Activated naive CD4-positive, alpha-beta T cell treated with anti-CD3 and anti-CD28 coated beads, Interleukin-2, amount 50 U/mL, for 72 hours (primary cell): ENCODE measurements at places on chromosomes 1 and 21.

DNA sequence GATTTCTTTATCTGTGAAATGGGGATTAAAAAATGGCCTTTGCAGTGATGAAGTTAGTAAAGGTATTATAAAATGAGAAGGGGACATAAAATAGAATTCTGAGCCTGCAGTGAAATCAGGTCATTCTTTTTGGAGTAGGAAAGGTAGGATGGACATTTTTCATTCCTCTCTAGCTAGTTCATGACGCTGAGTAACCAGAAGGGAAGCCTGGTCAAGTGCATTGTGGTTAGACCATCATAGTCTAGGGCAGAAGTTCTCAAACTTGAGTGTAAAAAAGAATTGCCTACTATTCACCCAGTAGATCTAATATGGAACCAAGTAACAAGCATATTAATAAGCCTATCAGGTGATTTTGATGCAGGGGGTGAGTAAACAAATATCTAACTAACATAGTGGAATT lies 50.8 kb downstream of the TGFB2 start:
- no peak for DNase-seq

GRCh38 chr1:62912028-62912638 lies 128.2 kb downstream of the ATG4C start:
- DNase-seq, result no peak

DNA sequence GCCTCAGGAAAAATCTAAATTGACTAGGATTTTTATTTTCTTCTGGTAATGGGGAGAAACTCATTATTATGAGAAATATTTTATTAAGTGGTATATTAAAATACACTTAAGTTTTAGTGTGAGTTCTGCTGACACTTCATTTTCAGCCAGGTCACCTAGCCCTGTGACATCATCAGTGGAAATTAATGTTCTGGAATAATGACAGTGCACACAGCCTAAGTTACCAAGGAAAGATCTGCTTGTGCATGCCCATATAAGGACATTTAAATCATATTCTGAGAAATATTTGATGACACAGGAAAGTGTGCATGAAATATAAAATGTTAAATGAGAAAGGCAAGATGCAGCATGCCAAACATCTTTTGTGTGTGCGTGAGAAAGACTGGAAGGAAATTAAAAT lies 102.0 kb downstream of the KIF14 start:
- no peak for DNase-seq

DNA sequence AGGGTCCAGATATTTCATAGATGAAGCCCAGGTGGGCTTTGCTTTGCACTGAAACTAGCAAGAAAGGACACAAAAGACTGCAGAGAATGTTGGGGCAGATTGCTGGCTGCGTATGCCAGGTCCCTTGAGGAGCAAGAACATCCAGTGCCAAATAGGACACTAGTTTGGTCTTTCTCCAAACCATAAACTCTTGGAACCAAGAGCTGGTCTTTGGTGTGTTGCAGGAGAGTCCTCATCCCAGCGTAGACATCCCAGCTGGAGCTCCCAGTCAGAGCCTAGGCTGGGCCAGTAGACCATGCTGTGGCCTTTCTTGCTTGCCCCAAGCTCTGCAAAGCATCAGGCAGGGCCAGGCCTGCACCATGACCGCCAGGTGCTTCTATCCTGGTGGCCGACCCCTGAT lies 87.5 kb downstream of the ATP5PO start:
- no peak for DNase-seq

- DNase-seq, result no peak
Measured at GRCh38 chr1:201054091-201054543, 30.6 kb upstream of the KIF21B start.

DNA sequence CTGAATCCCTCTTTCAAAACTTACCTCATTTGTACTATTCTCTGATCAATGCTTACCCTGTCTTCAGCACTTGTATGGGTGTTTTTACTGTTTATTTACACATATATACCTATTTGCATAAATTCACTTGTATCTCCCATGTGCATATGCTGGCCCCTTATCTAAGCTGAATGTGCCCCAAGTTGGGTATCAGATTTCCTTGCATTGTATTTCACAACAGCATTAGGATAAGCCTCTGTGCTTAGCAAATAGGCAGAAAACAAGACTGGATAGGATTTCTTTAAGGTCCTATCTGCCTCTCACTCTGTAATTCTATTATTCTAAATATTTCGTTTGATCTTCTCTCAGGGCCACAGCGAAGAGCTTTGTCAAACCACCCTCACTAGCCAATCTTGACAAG lies 45.9 kb upstream of the IPO9 start:
- no peak for DNase-seq

DNA sequence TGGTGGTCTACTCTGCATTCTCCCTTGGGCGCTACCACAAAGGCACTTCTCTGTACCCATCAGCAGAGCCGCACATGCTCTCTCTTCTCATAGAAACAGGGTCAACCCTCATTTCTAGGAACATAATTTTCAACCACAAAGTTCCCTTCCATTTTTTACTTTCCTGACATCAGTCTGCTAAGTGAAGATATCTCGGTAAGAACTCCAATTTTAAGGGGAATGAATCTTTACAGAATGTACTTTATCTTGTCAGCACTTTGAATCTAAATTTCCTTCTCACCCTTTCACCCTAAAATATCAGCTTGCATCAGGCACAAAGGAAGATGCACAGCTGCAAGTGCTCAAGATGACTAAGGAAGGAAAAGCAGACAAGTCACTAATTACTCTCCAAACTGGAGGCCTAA lies 545.9 kb downstream of the SMYD3 start:
- DNase-seq, result no peak

DNA sequence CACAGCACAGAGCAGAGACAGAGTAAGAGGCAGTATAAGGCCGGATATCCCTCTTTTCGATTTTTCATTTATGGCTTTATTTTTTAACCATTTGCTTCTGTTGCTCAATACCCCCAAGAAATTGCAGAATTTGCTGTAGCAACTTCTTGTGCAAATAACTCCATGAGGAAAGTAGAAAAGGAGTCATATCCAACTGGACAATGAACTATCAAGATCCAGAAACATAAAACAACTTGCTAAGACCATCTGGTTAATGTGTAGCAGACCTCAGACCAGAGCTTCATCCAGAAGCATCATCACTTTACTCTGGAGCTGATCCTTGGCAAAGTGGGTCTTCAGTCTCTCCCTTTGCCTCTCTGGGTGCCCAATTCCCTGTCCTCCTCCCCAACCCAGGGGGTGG lies 45.9 kb downstream of the ZNF697 start:
- no peak for DNase-seq

- no peak for DNase-seq
Measured at GRCh38 chr1:31675161-31675560, 28.7 kb downstream of the COL16A1 start.

DNA sequence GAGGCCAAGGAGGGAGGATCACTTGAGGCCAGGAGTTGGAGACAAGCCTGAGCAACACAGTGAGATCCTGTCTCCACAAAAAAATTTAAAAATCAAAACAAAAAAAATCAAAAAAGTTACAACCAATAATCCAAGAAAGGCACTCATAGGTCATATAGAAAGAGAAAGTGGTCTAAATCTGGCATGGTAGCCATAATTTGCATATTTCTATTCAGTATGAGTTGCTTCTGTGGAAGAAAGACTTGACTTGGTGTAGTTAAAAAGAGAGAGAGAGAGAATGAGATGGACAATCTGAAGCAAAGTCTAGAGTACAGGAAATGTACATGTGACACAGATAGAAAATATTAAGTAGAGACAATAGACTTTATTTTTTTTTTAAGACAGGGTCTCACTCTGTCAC lies 22.5 kb downstream of the JMJD4 start:
- DNase-seq, result no peak

GRCh38 chr1:67586596-67586995 lies 98.4 kb upstream of the GADD45A start:
- no peak for DNase-seq

DNA sequence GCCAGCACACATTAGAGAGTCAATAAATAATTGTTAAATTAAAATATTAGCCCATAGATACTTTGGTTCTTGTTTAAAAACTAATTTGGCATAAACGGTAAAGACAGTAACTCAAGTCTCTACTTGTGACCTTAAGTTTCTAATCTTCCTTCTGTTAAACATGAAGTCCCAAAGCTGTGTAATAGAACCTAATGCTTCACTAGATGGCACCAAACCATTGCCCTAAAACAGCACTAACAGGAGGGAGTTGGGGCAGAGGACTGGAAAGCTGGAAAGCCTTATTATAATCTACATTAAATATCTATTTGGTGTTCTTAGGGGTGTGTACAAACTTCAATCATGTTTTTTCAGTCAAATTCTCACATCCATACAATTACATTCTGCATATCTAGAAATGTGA lies 176.7 kb downstream of the OLFM3 start:
- no peak for DNase-seq

GRCh38 chr1:100404821-100405220 lies 52.5 kb downstream of the CDC14A start:
- DNase-seq, result no peak

DNA sequence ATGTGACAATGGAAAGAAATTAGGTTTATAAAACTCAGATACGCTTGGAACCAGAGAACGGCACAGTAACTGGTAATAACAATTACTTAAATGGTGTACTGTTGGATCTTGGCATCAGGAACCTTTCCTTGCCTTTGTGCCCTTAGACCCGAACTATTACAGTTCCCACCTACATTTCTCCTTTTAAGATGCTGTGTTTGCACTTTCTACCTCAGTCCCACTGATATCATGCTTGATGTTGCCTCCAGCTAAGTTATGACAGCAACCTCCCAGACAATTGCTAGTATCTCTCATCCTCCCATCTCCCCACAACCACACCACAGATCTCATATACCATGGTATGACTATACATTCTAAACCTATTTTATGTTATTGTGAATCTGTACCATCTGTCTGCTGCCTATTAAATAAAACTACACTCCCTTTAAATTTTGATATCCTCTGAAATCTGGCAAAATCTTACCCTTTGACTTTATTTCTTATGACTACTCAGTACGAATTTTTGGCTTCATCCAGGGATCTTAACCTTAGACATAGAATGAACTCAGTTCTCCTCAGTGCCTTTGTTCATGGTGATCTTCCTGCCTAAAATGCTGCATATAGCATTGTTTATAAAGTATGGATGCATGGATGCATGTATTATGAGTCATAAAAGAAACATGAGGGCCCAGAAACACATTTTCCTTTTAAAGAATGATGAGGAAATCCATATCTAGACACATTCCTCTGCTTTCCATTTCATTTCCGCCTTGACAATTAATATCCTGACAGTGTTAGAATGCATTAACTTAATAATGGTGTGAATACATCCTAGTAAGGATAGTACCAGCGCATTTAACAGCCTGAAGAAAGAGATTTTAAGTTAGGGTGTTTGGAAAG lies 64.1 kb downstream of the LRRC8D start:
- DNase-seq, result no peak

- no peak for DNase-seq
Measured at GRCh38 chr1:155026154-155026553, 7.4 kb downstream of the DCST2 start.

- no peak for DNase-seq
Measured at GRCh38 chr1:204902671-204903070, 32.0 kb downstream of the NFASC start.

DNA sequence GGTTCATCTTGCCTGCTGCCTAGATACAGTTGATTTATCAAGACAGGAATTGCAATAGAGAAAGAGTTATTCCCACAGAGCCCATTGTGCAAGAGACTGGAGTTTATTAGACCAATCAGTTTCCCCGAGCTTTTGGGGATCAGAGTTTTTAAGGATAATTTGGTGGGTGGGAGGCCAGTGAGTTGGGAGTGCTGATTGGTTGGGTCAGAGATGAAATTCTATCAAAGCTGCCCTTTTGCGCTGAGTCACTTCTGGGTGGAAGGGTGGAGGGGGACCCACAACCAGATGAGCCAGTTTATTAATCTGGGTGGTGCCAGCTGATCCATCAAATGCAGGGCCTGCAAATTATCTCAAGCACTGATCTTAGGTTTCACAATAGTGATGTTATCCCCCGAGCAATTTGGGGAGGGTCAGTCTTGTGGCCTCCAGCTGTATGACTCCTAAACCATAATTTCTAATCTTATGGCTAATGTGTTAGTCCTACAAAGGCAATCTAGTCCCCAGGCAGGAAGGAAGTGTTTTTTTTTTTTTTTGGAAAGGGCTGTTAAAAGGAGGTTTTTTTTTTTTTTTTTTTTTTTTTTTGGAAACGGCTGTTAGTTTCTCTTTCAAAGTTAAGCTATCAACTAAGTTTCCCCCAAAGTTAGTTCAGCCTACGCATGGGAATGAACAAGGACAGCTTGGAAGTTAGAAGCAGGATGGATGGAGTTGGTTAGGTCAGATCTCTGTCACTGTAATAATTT lies 7.4 kb downstream of the SLC16A4 start:
- no peak for DNase-seq

DNA sequence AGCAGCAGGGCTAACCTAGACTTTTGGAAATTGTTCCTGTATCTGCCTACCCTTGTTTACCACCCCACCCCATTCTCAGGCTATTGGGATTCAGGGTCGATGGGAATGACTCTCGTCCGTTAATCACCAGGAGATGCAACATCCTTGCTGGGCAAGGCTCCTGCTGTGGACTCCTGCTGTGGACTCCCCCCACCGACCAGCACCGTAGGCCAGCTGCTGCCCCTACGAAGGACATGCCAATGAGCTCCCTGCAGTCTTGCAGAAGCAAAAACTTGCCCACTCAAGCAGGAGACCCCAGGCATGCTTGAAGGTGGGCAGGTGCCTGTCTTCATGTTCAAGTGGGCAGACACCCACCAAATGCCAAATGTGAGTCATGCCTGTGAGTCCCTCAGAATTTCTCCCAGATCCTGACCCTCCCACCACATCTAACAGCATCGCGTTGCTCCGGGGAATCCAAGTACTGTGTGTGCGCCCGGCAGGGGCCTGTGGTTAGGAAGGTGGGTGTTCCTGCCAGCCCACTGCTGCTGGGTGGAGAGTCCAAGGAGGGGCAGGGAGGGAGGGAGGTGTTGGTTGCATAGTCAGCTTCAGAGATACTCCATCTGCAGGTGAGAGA lies 41.7 kb upstream of the SOX13 start:
- no peak for DNase-seq

GRCh38 chr1:172405912-172406311 lies 14.6 kb upstream of the C1orf105 start:
- DNase-seq, result no peak

GRCh38 chr1:39779821-39780220 lies 8.7 kb upstream of the OXCT2 start:
- DNase-seq, result no peak

DNA sequence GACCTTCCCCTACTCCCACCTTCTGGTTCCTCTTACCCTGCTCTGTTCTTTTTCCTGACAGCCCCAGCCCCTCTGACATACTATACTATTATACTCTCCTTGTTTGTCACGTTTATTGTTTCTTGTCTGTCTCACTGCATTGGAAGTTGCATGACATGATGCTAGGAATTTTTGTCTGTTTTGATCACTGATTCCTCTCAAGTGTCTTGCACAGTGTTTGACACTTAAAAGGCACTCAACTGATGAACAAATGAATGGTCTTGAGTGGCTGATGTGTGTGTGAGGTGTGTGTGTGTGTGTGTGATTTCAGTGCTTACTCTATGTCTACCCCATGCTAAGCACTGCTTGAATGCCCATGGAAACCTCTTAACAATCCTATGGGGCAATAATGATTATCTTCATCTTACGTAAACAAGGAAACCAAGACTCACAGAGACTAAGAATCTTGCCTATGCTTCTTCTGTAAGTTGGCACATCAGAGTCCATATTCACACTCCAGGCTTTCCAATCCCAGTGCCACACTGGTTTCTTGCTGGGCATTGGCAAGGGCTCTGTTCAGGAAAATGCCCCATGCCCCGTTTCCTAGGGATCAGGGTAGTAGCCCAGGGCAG lies 59.7 kb downstream of the ATP1A1 start:
- no peak for DNase-seq

- no peak for DNase-seq
Measured at GRCh38 chr1:26701266-26701994, 5.6 kb downstream of the ARID1A start.

- no peak for DNase-seq
Measured at GRCh38 chr1:185808631-185809030, 74.4 kb downstream of the HMCN1 start.
